ENCODE measurements at places on chromosomes 4 and X.

- no peak for DNase-seq
Observed at GRCh38 chrX:40933132-40933705, 152.0 kb upstream of the USP9X start.

- DNase-seq = no peak
Observed at GRCh38 chr4:126123611-126124325, 809.0 kb downstream of the FAT4 start.

- no peak for DNase-seq
Observed at GRCh38 chr4:168631241-168632162, 134.7 kb downstream of the PALLD start.

- no peak for DNase-seq
Observed at GRCh38 chr4:114911111-114911510, 202.3 kb downstream of the NDST4 start.
